PC-9 (cell line): ENCODE measurements at places on chromosomes 13 and 19. TPM values are rescaled to one million over a fixed set of nuclear protein-coding genes. Genes with fewer than 3 reads are reported as not detected.

- H3K27ac ChIP-seq, result no peak overlapping the region
- DNase-seq, result no peak
- peaks cover 40% of the 10 kb centered on the region for H3K4me1 ChIP-seq
- H3K36me3 ChIP-seq, result 0 out of 2 replicates have a peak, but pooled peaks cover 7% of the 10 kb centered on the region
Measured at GRCh38 chr13:52447815-52448552, 2.5 kb downstream of the VPS36 start.

- no peak for DNase-seq
- H3K4me1 ChIP-seq, result no peaks in the 10 kb centered on the region
- no peaks in the 10 kb centered on the region for H3K36me3 ChIP-seq
- no peak overlapping the region for H3K4me3 ChIP-seq
Measured at GRCh38 chr13:25881971-25882451, 169.8 kb downstream of the SHISA2 start.

The PRR20C gene
- total RNA-seq, result not detected in 2 replicates

The SYT5 gene
- 1.3 and 2.8 TPM in 2 replicates for total RNA-seq

The XAB2 gene
- total RNA-seq, result 44.9 and 51.3 TPM in 2 replicates
